ENCODE measurements at places on chromosomes 5 and 9. TPM values are rescaled to one million over a fixed set of nuclear protein-coding genes. Genes with fewer than 3 reads are reported as not detected.

The LHX3 gene
- not detected for total RNA-seq

The MSMP gene
- total RNA-seq, result 0.88 TPM

The GRIN1 gene
- not detected for total RNA-seq

The REEP2 gene
- 3.5 TPM for total RNA-seq

The SPINK13 gene
- not detected for total RNA-seq

The PCDHA1 gene
- total RNA-seq, result not detected

The ADAMTS6 gene
- 0.89 TPM for total RNA-seq

The PCDHGA2 gene
- 0.12 TPM for total RNA-seq

The SLIT3 gene
- 1.1 TPM for total RNA-seq

The NMUR2 gene
- not detected for total RNA-seq

The NOL8 gene
- 84.9 TPM for total RNA-seq
